HAP-1 (cell line): ENCODE measurements at places on chromosomes 11 and 22.

DNA sequence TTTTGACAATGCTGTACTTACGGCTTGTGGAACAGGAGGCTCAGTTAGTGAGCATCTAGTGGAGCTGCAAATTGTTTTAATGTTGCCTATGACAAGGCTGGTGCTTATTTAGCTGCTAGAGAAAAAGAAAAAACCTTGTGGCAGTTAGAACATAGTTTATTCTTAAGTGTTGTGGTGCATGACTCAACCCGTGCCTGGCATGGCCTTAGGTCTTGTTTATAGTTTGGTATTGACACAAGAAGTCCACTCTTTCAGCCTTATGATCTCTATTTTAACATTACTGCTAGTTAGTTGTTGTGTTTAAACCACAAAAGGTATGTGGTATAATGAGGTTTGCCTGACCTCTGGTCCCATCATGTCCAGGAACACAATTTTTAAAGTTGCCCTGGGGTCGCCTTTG is 744.6 kb downstream of the FAM181B start:
- no peak for DNase-seq

- DNase-seq = no peak
These were observed 229.0 kb downstream of the TMEM135 start for GRCh38 chr11:87266751-87267150.

DNA sequence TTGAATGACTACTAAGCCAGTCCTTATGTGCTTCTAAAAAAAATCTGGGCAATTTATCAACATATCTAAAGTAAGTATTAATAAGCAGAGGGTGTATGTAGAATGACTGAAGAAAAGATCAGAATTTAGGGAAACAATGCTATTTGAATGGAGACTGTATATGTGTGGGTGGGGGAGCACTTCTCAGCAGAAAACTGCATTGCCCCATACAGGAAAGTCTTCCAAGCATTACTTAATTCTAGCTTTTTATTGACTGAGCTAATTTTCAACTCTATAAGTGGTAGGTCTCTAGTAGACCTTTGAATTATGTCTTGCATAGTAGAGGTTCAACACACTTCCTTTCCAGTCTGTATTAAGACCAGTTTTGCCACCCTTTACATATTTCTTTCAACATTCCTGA is 41.7 kb downstream of the CASP12 start:
- DNase-seq = no peak

DNA sequence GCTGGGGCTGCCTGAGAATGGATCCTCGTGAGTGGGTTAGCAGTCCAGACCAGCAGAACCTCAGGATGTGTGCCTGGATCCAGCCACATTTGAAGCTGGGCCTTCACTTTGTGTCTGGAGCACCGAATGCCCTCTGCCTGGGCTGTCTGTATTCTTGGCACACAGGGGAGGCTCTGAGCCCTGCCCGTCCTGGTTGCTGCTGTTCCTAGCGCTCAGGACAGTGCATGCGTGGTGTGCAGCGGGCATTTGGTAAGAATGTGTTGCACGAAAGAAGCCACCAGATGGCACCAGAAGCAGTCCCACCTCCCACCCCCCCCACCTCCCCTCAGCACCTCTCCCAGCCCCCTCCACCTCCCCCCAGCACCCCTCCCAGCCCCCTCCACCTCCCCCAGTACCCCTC is 4.1 kb upstream of the MAPK11 start:
- DNase-seq = peak; percentile 64

DNA sequence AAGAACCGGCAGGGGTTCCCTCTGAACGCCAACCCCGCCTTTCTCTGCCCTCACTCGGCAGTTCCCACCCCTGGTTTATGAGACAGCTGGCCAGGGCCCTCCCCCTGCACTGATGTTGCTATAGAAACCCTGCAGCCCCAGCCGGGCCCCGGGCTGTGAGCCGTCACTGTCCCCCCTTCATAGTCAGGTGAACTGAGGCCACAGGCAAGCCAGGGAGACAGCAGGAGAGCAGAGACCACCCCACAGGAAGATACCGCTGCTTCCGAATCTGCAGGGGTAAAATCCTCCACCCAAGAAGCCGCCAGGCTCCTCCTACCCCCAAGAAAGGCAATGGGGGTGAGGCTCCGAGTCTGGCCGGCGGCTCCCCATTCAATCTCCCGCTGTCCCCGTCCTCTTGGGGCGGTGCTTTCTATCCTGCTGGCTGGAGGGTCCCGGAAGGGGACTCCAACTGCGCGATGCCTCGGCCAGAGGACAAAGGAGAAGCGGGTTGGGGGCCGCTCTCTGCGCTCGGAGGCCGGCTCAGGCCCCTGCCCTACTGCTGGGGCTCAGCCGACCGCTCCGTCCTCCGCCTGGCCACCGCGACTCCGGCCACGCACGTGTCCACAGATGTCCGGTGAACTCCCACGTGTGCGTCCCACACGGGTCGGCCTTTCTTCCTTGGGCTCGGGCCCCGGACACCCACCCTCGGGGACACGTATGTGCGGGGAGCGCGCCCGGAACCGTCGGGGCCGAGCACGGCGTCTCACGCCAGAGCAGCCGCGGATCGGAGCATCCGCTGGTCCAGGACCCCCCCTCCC is 587 bp downstream of the SLC25A22 start:
- DNase-seq = peak; percentile 80

DNA sequence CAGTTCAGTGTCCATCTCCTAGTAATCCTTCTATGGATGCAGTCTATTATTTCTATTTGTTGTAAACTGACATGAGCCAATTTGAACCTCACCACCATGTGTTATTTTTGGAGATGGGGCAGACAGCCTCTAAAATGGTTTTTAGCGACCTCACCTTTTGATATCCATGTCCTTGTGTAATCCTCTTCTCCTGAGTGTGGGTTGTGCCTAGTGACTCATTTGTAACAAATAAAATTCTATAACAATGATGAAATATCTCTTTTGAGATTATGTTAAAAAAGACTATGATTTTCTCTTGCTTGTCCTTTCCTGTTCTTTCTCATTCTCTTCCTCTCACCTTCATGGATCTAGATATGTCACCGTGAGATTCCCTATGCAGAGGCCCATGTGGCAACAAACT is 554.6 kb upstream of the ANO3 start:
- DNase-seq = no peak

DNA sequence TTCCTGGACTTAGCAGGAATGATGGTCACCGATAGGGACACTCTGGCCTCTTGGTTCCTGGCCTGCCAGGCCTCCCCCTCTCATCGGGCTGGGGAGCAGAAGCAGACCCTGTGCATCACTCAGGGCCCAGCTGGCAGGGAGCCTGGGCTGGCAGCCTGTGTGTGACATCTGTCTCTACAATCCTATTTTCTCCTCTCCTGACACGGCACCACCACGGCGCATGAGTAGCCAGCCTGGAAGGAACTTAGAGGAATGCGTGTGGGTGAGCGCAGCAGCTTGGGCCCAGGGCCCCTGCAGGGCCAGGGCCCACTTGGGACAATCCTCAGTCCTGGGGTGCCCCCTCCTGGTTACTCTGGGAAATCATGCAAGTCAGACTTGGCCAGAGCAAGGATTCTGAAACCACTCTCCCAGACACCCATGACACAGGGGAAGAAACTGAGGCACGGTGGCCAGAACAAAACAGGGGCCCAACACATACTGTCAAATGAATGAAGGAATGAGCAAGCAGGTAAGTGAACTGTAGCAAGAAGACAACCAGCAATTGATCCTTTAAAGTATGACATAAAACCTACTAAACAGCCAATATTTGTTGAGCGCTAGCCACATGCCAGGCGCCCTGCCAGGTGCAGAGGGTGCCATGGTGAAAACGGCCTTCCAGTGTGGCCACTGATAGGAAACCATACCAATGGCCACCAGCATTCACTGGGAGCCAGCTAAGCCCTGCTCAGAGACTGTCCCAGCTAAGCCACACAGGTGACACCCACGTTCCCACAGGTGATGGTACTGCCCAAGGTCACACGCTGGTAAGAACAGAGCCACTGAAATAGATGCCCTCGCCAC is 13.3 kb downstream of the RSPH14 start:
- DNase-seq = peak; percentile 87

- peak; percentile 99 for DNase-seq
These were observed at the start of gene NDUFV1 for GRCh38 chr11:67606492-67607295. Gene NDUFV1 (plus strand): TSS chr11:67606936. CDS start chr11:67607005, 69 bp downstream.

DNA sequence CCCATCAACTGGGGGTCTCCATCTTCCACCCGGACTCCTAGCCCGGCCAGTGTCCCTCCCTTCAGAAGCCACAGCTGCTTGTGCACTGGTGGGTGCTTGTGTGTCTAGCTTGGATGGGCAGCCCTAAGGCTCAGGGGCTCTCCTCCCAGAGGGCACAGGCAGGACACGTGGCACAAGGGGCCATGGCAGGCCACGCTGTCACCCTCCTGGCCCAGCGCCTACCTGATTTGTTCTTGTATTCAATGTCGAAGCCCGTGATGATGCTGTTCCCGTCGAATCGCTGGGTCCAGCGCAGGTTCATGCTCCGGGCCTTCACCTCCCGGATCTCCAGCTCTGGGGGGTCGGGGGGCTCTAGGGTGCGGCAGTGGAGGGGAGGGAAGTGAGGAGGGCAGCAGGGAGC is 152.6 kb downstream of the CEP164 start:
- no peak for DNase-seq

- no peak for DNase-seq
These were observed 38.8 kb downstream of the ZNF202 start for GRCh38 chr11:123702696-123703095.

DNA sequence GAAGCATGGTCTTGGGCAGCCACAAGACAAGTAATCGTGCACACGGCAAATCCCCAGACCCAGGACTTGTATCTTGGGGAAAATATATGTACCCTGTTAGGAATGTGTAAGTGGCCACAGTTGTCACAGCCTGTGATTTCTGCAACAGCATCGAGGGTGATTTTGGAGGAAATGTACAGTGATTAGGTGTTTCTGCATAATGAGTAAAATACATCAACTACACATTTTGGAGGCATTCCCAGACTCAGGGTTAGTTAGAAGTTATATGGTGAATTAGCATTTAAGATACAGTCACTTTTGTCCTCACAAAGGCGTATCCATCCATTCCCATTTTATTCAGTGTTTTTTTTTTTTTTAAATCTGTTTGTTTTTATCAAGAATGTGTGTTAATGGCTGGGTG is 28.4 kb downstream of the SUSD2 start:
- DNase-seq = no peak

DNA sequence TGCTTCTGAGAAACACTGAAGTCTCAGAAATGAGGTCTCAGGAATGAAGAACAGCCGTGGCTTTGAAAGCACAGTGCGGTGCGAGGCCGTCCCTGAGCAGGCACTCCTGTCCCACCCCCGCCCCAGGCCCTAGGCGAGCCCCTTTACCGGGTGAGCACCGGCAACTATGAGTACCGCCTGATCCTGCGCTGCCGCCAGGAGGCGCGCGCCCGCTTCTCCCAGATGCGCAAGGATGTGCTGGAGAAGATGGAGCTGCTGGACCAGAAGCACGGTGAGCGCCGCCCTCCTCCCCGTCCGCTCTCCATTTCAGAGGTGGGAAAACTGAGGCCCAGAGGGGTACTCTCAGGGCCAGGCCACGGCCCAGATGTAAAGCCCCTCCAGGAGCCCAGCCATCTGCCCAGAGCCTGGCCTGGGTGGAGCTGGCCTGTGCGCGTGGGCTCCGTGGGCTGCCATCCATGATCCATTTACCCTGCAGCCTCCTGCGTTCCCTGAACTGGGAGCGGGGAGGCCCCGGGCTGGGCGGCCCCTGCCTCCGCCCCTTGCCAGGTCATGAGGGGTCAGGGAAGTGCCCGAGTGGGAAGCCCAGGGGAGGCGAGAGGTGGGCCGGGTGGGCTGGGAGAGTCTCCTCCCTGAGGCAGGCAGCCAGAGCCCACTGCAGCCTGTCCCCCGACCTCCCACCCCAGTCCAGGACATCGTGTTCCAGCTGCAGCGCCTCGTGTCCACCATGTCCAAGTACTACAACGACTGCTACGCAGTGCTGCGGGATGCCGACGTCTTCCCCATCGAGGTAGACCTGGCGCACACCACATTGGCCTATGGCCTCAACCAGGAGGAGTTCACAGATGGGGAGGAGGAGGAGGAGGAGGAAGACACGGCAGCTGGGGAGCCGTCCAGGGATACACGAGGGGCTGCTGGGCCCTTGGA is 9.5 kb downstream of the SLC16A8 start:
- DNase-seq = no peak

DNA sequence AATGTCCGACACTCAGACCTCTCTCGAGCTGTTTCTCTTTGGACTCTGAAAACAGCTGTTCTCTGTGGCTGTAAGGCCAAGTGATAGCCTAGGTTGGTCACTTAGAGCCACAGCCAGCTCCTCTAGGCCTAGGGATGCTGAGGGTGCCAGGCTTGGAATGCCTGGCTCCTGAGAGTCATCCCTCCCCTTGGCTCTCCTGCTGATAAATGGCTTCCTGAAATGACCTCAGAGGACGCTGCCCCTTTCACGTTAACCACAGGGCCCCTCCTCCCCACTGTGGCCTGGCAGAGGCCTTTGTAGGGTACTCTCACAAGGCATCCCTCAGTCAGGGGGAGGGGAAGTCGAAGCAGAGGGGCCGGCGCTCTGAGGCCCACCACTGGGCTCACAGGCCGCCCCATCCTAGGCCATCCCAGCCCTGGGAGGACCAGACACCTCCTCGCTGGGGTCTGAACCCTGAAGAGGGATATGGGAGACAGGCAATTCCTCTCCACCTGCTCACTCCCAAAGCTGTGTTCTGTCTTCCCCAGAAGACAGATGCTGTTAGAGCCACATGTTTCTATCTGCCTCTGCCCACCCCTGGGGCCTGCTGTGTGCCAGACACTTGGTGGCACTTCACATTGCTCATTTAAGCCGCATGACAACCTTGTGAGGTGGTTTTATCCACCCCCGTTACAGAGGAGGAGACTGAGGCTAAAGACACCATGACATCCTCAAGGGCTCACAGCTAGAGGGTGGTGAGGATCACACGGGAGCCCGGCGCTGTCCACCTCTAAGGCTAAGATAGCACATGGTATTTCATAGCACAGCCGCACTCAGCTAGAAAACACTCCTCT is 50.9 kb downstream of the ARFGAP3 start:
- DNase-seq = no peak

- DNase-seq = no peak
These were observed 2.0 kb upstream of the APOBEC3A start for GRCh38 chr22:38955250-38955905.

GRCh38 chr22:40178417-40179409 is 988 bp downstream of the TNRC6B start:
- DNase-seq = peak; percentile 80

DNA sequence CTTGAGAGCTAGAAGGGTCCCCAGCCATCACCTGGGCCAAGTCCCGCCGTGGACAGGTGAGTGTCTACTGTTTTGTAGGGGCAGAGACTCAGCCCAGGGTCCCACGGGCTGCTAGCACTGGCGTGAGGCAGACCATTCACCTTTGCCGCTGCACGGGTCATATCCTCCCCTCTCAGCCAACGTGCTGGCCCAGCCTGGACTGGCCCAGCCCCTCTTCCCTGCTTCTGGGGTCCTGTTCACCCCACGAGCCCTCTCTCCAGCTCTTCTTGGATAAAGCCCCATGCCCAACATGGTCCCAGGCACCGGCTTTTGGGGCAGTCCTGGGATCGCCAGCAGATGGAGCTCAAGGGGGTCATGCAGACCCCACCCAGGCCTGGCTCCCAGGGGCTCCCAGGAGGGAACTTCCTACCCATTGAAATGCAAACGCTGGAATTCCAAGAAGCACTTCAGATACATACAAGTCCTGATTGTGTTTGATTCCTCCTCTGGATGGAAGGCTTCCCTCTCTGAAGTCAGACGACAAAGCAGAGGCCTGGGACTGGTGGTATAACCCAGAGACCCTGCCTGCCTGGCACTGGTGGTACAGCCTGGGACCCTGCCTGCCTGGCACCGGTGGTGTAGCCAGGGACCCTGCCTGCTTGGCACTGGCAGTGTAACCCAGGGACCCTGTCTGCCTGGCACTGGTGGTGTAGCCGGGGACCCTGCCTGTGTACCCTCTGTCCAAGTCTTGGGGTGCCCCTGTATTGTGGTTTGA is 8.9 kb upstream of the SEPTIN5 start:
- peak; percentile 91 for DNase-seq
